ENCODE measurements at places on chromosomes 5 and 9. TPM values are rescaled to one million over a fixed set of nuclear protein-coding genes. Genes with fewer than 3 reads are reported as not detected.

The GBGT1 gene
- total RNA-seq = 27.0 TPM

- DNase-seq = no peak
- peaks cover 19% of the 10 kb centered on the region for H3K4me1 ChIP-seq
- H3K27me3 ChIP-seq = no peaks in the 10 kb centered on the region
- no peaks in the 10 kb centered on the region for H3K36me3 ChIP-seq
- H3K4me3 ChIP-seq = no peak overlapping the region
- no peak overlapping the region for H3K27ac ChIP-seq
Measured at GRCh38 chr5:79183011-79183410, 52.9 kb upstream of the JMY start.

DNA sequence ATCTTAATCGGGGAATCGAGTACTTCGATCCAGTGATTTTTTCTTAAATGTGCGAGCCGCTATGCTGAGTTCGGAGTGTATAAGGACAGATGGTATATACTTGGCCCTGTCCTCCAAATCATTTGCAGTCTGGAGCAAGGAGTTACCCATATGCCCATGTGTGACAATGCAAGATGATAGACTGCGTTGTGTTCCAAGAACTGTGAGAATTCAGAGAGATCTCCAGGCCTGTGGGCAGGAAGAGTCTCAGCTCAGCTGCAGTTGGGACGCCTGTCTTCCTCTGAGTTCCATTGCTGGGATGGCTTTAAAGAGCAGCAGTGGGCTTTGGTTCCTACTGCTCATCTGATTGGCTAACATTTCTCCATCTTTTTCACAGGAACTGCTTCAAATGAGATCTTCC lies 106.6 kb downstream of the ADAMTS16 start:
- DNase-seq = no peak
- H3K36me3 ChIP-seq = no peaks in the 10 kb centered on the region
- no peak overlapping the region for H3K27ac ChIP-seq
- no peaks in the 10 kb centered on the region for H3K27me3 ChIP-seq
- no peaks in the 10 kb centered on the region for H3K4me1 ChIP-seq

The AK8 gene
- 0.25 TPM for total RNA-seq

DNA sequence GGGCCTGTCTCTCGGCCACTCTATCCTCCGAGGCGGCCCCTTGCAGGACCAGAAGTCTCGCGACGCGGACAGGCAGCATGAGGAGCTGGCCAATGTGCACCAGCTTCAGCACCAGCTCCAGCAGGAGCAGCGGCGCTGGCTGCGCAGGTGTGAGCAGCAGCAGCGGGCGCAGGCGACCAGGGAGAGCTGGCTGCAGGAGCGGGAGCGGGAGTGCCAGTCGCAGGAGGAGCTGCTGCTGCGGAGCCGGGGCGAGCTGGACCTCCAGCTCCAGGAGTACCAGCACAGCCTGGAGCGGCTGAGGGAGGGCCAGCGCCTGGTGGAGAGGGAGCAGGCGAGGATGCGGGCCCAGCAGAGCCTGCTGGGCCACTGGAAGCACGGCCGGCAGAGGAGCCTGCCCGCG lies 283.5 kb downstream of the ARHGEF28 start:
- DNase-seq = no peak
- H3K4me3 ChIP-seq = no peak overlapping the region
- H3K36me3 ChIP-seq = no peaks in the 10 kb centered on the region

GRCh38 chr5:4646715-4647375 lies 493.3 kb upstream of the ADAMTS16 start:
- H3K4me1 ChIP-seq = no peaks in the 10 kb centered on the region
- DNase-seq = no peak
- no peak overlapping the region for H3K4me3 ChIP-seq
- no peak overlapping the region for H3K27ac ChIP-seq

- H3K27ac ChIP-seq = no peak overlapping the region
- DNase-seq = no peak
- H3K4me1 ChIP-seq = no peaks in the 10 kb centered on the region
- no peak overlapping the region for H3K4me3 ChIP-seq
- no peaks in the 10 kb centered on the region for H3K27me3 ChIP-seq
- no peaks in the 10 kb centered on the region for H3K36me3 ChIP-seq
Measured at GRCh38 chr9:116100711-116101121, 52.9 kb upstream of the PAPPA start.

DNA sequence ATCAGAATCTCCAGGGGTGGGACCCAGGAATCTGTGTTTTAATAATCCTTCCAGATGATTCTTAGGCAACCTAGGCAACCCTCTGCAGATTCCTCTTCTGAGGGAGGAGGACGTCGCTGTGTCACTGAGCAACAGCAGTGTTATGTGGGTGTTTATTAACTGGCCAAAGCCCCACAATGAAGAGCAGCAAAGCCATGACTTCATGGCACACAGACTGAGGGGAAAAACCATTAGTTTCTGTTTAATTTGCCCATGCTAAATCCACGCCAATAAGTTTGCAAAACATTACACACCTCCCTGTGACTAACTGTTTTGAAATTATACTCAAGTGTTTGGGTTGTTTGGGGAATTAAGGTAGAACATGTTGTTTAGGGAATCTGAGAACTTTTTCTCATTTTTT lies 83.7 kb upstream of the TMED7 start:
- no peaks in the 10 kb centered on the region for H3K36me3 ChIP-seq
- no peak overlapping the region for H3K27ac ChIP-seq
- no peaks in the 10 kb centered on the region for H3K27me3 ChIP-seq
- no peak for DNase-seq

The SLC6A3 gene
- 0.49 TPM for total RNA-seq

DNA sequence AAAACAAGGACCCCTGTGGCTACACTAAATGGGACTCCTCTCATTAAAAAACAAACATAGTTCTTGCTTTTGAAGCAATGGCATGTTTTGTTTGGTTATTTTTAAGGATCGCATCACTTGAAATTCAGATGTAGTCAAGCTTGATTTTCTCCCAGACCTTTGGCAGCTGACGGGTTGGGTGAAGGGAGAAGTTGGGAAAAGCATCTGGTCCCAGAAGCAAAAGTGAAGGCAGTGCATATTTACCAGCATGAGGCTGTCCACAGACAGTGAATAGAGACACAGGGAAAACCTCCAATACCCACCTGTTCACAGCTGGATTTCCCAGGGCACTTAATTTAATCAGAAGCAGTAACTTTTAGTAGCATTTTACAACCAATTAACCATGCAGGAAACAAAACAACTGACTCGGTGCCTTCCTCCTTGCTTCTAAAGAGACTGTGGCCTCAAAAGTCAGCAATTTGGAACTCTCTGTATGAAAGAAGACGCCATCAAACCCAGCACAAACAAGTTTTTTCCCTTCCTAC lies 245.4 kb downstream of the EBF1 start:
- no peak overlapping the region for H3K27ac ChIP-seq
- no peak overlapping the region for H3K4me3 ChIP-seq
- H3K4me1 ChIP-seq = peaks cover 7% of the 10 kb centered on the region
- no peaks in the 10 kb centered on the region for H3K36me3 ChIP-seq
